ENCODE measurements at places on chromosomes 11 and 22.
A peak's percentile ranks its signal among the peaks of the same experiment; 100 is the strongest.

GRCh38 chr22:41517172-41518047, 26.9 kb downstream of the POLR3H start:
- peak; percentile 19 for DNase-seq

DNA sequence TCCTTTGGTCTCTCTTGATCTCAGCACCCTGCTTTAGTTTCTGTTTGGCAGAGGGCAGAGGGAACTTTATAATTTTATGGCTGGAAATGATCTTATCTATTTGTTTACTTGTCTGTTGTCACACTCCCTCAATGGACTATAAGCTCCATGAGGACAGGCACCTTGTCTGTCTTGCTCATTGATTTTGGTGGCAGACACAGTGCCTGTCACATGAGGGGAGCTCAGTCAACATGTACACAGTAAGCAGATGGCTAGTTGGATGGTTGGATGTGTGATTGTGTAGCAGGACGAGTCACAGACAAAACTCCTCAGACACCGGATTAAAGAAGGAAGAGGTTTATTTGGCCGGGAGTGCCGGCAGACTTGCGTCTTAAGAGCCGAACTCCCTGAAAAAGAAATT, 80.4 kb downstream of the MYO18B start:
- DNase-seq = no peak

DNA sequence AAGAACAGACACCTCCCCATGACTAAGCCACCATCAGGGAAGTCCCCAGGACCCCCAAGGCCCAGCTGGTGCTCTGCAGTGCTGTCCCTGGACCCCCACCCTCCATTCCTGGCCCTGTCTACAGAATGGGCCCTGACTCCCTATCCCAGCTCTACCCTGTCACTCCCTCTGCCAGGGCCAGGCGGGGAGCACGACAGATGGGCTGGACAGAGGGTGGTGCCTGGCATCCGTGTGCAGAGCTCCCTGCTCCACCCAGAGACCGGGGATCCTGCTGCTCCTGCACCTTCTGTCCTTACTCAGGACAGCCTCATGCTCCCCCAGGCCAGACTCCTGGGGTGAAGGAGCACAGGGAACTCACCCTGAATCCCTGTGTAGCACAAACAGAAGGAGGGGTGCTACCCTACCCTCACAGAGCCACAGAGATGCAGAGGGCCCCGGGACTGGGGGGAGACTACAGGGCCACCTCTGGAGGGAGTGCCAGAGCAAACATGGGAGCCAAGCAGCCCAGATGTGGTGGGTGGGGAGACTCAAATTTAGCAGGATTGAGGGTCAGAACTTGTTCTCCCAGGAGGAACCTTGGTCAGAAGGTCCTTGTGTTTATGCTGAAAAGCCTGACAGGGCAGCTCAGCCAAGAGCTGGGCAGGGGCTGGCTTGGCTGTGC, 2.0 kb downstream of the ARVCF start:
- DNase-seq = no peak

- no peak for DNase-seq
Observed at GRCh38 chr11:68748061-68748460, 3.3 kb downstream of the TESMIN start.

DNA sequence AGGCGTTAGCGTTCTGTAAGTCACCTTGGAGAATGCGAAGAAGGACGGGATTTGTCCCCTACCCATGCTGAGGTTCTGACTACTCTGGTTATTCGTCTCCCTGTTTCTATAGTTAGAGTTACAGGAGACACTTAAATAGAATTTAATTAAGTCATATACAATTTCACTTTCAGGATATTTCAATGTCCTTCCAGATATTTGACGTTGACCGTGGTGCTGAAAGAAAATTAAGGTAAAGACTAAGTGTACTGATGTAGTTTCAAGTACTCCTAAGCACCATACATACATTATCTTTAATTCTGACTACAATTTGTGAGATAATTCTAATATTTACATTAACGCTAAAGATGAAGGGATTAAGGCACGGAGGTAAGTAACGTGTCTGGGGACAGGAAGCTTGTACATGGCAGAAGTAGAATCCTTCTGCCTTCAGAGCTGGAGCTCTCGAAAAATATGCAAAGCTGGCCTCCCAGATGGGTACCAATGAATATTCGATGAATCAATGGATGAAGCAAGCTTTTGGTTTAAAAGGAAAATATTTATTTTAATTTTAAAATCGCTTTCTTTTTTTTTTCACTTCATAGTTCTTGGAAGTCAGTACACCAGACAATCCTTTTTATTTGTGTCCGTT, 539 bp upstream of the SLC36A4 start:
- peak; percentile 23 for DNase-seq

DNA sequence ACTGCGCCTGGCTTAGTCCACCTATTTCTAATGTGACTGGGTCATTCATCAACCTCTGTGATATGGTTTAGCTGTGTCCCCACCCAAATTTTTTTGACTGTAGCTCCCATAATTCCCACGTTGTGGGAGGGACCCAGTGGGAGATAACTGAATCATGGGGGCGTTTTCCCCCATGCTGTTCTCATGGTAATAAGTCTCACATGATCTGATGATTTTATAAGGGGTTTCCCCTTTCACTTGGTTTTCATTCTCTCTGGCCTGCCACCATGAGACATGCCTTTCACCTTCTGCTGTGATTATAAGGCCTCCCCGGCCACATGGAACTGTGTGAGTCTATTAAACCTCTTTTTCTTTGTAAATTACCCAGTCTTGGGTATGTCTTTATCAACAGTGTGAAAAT, 8.7 kb downstream of the CENATAC start:
- DNase-seq = no peak

GRCh38 chr11:108592591-108593213, 866 bp downstream of the EXPH5 start:
- DNase-seq = peak; percentile 52

DNA sequence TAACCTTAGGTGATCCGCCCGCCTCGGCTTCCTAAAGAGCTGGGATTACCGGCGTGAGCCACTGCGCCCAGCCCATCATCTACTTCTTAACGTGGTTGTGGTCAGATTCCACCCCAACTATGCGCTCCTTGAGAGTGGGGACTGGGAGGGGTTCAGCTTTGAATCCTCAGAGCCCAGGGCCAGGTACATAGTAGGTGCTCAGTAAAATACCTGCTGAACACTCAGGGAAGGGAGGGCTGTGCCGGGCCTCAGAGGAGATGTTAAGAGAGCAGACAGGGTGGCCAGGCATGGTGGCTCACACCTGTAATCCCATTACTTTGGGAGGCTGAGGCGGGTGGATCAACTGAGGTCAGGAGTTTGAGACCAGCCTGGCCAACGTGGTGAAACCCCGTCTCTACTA, 1.2 kb upstream of the LGALS1 start:
- no peak for DNase-seq

DNA sequence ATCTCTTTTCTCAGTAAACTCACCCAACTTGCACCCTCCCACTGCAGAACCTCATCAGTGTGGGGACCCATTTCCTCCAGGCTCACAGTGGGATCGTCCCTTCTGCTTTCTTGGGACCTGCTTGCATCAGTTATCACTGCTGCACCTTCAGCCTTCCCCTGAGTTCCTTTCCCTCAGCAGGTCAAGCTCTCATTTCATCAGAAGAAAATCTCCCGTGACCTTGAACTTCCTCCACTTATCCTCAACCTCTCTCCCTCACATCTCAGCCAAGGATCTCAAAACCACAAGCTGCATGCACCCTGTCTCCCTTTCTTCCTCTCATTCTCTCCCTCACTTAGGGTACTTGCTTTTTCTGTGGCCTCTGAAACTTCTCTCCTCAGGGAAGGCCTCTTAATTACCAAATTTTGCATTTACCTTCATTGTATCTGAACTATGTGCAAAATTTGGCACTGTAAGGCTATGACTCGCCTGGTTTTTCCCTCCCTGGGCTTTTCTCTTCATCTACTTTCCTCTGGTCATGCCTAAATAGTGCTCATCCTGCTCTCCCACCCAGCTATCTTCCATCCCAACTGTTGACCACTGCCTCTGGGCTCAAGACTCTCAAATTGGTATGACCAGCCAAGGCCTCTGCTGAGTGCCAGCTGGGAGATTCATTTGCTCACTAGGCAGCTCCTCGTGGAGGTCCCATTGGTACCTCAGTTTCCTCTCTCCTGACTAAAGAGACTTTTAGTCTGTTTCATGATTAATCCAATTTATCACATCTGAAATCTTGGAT, 2.7 kb upstream of the RCE1 start:
- DNase-seq = no peak

- DNase-seq = no peak
Observed at GRCh38 chr22:20578707-20579106, 71.3 kb downstream of the MED15 start.

DNA sequence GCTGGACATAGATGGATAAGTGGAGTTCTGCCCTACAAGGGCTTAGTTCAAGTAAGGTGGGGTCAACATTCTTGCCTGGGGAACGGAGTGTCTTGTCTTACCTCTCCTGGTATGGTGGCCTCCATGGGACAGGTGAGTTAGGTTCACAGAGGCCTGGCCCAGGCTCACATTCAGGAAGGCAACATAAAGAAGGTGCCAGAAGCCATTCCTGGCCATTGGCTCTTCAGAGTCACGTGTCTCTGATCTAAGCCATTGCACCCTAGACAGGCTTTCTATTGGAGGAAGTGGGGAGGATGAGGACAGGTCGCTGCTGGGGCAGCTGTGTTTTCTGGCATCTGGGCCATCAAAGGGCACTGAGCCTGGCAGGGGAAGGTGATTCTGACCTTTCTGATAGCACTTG, 14.8 kb downstream of the LMO2 start:
- no peak for DNase-seq

DNA sequence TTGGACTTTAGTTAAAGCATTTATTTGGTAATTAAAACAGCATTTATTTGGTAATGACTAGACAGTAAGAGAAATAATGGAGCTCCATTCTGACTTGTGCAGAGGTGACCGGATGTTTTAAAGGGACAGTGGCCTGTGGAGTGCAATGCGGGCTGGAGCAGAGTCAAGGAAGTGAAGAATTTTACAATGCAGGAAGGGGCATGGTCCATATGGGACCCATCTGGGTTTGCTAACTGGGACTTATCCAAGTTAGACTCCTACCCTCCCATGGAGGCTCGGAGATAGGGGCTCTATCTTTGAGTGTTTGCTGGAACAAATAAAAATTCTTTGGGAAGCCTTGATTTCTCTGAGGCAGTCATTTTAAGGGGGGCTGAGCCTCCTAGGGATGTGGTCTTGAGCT, 59.9 kb upstream of the MYO18B start:
- no peak for DNase-seq

- no peak for DNase-seq
Observed at GRCh38 chr11:64090806-64091516, 55.2 kb downstream of the FLRT1 start.

- no peak for DNase-seq
Observed at GRCh38 chr11:95137299-95137698, 47.7 kb downstream of the ENDOD1 start.

DNA sequence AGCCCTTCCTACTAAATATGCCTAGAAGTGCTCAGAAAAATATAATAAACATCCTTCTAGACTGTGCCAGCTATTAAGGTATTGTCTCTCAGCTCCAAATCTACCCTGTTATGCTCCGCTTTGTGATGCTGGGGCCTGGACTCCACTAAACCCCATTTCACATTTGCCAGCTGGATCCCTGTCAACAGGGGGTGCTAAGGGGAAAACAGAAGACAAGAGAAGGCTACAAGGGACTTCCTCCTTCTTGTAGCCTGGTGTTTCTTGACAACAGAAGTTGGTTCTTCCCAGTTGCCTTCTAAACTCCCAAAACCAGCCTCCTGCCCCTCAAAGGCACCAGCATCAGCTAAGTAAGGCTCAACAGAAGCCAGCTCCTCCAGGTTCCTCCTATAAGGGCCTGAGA, 5.2 kb downstream of the NUMA1 start:
- no peak for DNase-seq

- DNase-seq = no peak
Observed at GRCh38 chr11:46445920-46446771, 54.6 kb upstream of the CHRM4 start.

GRCh38 chr11:78318321-78319114, 99.1 kb downstream of the GAB2 start:
- DNase-seq = peak; percentile 25

DNA sequence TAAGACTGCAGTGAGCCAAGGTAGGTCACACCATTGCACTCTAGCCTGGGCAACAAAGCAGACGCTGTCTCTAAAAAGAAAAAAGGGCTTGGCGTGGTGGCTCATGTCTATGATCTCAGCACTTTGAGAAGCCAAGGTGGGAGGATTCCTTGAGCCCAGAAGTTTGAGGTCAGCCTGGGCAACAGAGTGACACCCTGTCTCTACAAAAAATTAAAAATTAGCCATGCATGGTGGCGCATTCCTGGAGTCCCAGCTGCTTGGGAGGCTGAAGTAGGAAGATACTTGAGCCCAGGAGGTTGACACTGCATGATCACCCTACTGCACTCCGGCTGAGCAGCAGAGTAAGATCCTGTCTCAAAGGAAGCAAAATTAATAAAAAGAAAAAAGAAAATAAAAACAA, 38.9 kb upstream of the RDX start:
- no peak for DNase-seq

DNA sequence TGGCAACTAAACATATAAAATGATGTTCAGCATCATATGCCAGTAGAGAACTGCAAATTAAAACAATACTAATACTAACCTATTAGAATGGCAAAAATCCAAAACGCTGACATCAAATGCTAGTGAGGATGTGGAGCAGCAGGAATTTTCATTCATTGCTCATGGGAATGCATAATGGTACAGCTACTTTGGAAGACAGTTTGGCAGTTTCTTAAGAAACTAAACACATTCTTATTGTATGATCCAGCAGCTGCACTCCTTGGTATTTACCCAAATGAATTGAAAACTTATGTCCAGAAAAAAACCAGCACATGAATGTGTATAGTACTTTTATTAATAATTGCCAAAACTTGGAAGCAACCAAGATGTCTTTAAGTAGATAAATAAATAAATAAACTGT, 258.0 kb downstream of the TENM4 start:
- no peak for DNase-seq

- DNase-seq = no peak
Observed at GRCh38 chr11:14073849-14074476, 111.4 kb downstream of the SPON1 start.

DNA sequence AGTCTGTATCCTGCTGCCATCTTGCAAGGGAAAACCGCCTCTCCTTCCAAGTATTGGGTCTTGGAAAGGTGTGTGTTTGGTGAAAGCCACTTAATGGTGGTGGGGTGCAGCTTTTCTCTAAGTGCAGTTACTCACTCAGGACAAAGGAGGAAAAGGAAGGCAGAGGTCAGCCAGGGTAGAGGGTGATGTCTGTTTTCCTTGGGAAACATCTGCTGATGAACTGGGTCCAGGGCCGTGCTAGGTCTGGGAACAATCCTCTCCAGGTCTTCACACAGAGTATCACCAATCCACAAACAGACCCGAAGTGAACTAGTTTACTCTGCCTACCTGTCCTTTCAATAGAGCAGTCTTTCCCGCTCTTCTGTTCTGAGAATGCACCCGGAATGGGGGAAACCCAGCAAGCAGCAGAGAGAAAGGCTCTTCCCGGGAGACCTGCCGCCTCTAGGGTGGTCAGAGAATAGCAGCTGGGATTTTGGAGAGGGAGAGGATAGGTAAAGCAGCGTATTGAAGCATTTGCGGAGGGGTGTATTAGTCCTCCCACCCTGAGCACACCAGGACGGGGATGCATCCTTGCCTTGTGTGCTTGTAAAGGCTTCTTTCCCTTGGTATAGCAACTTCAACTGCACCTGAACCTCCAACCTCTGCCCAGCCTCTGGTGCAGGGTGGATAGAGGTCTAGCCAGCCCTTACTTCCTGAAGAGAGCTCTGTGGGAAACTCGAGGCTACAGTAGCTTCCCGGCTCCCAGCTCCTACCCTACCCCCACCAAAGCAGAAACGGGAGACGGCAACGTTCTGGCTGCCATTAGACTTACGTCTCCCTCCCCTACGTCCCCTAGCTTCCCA, 20.7 kb downstream of the LHFPL7 start:
- no peak for DNase-seq

- no peak for DNase-seq
Observed at GRCh38 chr11:61855939-61856680, 28.0 kb downstream of the FADS2 start.

Measured in SW480 (cell line).